ENCODE measurements at places on chromosomes 12 and 14.

DNA sequence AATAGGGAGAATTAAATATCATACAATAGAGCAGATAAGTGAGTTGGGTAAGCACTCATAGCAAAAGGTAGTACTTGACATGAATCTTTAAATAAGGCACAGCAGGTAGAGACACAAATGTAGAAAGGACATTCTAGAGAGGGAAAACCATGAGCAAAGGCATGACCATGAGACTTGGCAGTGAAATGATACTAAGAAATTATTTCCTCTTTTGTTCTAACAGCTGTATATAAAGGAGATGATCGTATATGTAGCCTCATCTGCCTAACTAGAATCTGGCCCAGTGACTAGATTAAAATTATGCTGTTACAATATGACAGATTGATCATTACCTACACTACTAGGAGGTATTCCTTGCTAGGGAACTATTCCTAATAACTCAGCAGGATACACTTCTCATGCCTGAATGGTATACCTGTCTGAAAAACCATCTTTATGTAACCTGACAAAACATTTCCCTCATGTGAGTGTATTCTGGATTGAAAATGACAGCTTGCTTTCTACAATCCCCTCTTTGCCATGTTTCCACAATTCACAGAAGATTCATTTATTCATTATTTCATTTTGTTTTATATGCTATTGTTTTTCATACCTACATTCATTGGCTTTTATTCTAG lies 725.7 kb downstream of the C12orf50 start:
- DNase-seq = no peak

- no peak for DNase-seq
Observed at GRCh38 chr12:114952573-114953271, 268.7 kb upstream of the TBX3 start.

DNA sequence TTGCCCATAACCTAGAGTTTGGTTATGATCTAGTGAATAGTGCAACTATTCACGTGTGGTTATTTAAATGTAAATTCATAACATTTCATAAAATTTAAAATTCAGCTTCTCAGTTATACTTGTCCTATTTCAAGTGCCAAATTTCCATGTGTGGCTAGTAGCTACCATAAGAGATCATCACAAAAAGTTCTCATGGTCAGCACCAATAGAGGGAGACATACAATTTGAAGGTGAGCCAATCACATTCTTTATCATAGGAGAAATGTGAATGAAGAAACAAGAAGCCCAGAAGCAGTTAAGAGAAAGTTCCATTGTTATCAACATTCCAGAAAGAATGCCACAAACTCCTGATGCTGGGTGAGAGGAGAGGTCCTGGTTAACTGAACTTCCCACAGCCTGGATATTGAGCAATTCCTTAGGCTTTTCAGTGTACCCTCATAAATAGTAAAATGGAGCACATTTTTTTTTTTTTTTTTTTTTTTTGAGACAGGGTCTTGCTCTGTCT lies 892.9 kb upstream of the USP15 start:
- no peak for DNase-seq

GRCh38 chr12:112116232-112117060 lies 7.9 kb upstream of the NAA25 start:
- DNase-seq = peak; percentile 67

GRCh38 chr12:104600790-104601739 lies 144.3 kb downstream of the CHST11 start:
- DNase-seq = no peak

- no peak for DNase-seq
Observed at GRCh38 chr14:71324767-71325272, 417.6 kb downstream of the PCNX1 start.

GRCh38 chr14:104794631-104794992 lies 936 bp downstream of the AKT1 start:
- DNase-seq = no peak

DNA sequence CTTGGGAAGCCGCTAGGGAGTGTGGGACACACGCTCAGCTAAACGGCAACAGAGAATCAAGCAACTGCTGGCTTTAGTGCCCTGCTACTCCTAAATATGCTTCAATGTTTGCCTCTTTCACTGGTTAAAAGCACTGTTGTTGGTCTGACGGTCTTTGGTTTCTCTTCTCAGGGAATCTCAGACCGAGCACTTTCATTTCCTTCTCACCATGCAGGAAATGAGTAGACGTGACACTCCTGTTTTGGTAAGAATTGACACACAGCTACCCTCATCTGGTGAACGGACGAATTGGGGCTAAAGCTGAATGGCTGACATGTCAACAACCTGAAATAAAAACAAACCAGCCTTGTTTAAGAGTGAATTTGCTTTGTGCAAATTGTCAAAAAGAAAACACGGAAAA lies 57.5 kb upstream of the PIWIL1 start:
- DNase-seq = no peak

GRCh38 chr14:90647473-90648005 lies 168.7 kb downstream of the TTC7B start:
- DNase-seq = no peak

DNA sequence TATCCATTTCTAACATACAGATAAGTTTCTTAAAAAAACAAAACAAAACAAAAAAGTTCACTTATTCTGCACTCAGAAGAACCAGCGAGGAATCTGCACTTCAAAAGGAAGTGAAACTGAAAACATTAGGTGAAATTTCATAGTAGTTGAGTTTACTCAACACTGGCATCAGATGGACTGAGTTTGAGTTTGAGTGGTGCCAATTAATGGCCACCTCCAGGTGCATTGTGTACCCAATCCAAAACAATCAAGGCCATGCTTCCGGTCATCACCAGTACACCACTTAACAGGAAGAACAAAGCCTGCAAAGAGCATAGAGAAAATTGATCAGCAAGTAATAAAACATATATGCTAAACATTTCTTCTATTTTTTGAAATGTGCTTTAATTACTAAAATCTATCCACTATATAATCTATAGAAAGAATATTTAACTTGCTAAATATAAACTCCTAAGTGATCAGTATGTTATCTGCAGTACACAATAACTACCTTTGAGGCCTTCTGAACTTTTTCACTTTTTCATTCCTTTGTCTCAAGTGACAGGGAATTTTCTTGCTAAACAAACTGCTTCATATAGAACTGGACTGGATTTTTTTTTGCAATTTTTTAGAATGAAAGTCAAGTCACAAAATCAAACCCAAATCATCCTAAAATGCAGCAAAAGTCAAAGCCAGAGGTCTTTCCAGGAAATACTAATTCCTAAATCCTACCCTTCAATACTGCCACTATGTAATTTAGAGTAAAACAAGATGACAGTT lies 11.5 kb downstream of the SLC38A2 start:
- DNase-seq = no peak

- no peak for DNase-seq
Observed at GRCh38 chr14:37550511-37550910, 44.5 kb downstream of the FOXA1 start.

- no peak for DNase-seq
Observed at GRCh38 chr12:91213-91612, 24.6 kb downstream of the IQSEC3 start.

DNA sequence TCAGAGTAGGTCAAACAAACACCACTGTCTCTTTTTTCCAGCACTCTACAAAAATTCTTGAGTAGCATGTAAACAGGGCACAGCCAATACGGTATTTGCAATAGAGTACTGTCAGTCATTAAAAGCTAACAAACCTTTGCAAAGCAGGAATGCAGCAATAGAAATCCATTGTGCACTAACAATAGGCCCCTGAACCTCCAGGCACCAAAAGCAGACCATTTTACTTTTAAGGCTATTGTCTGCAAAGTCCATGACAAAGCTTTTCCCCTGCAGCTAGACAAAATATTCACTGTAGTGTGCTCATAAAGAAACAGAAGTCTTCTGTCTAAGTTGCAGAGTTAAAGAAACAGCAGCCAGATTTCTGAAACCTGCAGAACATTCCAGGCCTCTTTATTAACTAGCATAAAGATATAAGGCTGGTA lies 191.9 kb downstream of the SOX5 start:
- peak; percentile 78 for DNase-seq

GRCh38 chr14:96508900-96509299 lies 6.7 kb downstream of the PAPOLA start:
- no peak for DNase-seq

DNA sequence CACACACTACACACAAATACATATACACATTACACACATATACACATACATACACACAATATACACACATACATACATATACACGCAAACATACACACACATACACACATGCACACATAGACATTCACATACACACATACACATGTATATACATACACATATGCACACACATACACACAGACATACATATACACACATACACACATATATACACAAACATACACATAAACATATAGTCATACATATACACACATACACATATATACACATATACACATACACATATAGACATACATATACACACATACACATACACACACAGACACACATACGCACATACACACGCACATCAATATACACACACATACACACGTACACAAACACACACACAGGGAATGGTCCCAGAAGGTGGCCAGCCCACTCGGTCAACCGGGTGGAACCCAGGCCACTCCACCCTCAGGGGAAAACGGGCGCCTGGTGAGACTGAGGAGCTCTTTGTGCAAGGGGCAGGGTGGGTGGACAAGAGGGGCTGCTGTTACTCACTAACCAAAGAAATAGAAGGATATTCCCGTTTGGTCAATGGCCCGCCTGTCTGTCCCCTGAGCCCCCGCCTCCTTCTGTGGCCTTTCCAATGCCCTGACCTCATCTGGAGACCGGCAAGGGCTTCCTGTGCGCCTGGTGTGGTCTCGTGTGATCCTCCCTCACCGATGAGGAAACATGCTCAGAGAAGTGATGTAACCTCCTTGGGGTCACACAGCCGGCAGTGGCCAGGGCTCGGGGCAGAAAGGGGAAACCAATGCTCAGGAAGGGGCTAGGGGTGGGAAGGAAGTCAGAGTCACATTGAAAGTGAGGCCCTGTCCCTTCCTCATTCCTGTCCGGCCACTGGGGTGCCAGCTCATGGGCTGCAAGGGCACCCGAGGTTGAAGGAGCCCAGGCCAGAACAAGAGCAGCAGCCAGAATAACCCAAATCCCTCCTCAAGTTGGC lies 5.3 kb downstream of the TRPV4 start:
- DNase-seq = no peak

DNA sequence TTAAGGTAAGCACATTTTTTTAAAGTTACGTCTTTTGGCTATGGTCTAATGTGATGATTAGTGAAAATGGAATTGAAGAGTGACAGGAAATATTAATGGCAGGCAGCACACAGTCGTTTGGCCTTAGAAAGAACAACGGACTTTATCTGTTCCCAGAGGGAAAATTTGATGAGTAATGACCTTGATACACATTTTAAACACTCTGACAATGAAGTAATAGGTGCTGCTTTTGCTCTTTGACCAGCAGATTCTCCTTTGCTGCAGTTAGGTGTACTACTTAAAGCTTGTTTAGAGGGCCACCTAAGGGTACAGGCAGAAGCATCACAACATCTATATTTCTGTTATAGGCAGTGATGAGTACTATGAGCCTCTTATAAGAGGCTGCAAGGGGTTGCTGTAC lies 27.1 kb upstream of the RNU6-8 start:
- no peak for DNase-seq

DNA sequence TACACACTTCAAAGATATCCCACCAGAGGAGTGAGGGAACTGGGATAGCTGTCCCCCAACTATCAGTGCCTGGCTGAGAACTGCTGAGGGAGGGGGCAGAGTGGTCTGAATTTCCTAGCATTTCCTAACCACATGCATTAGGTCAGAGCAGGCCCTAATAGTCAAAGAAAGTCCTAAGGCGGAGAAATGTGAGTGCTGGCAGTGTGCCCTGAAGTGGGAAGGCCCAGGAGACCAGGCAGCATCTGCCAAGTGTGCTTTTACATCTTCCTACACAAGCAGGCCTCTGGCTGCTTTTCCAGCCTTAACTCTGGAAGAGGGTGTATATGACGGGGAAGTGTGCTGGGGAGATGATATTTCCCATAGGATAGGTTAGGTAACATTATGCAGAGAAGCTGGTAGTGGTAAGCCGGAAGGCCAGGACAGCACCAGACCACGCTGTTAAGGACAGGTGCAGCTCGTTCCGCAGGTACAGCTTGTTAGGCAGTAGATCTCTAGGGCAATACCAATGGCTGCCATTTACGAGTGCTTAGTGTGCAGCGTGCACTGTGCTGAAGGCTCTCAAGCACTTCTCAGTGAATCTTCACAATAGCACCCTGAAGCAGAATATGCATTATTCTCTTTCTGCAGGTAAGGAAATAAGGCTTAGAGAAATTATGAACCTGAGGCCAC lies 9.1 kb upstream of the CCDC198 start:
- DNase-seq = no peak

- DNase-seq = no peak
Observed at GRCh38 chr14:99668307-99669295, 15.5 kb upstream of the CYP46A1 start.

DNA sequence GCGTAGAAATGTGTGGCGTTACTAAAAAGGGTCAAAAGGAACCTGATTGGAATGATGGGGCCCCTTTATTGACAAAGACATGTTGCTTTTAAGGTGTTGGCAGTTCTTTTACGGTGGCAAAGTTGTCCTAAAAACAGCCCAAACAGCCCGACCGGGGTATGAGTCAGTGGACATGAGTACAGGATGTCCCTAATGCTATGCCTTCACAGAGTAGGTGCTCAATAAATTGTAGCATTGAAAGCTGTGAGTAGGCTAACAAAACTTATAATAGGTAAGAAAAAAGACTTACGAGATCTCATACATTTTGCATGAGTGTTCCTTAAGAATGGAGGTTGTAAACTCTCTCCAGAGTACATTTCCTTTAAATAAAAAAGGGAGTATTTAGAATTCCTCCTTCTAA lies 2.6 kb downstream of the ELK3 start:
- no peak for DNase-seq

DNA sequence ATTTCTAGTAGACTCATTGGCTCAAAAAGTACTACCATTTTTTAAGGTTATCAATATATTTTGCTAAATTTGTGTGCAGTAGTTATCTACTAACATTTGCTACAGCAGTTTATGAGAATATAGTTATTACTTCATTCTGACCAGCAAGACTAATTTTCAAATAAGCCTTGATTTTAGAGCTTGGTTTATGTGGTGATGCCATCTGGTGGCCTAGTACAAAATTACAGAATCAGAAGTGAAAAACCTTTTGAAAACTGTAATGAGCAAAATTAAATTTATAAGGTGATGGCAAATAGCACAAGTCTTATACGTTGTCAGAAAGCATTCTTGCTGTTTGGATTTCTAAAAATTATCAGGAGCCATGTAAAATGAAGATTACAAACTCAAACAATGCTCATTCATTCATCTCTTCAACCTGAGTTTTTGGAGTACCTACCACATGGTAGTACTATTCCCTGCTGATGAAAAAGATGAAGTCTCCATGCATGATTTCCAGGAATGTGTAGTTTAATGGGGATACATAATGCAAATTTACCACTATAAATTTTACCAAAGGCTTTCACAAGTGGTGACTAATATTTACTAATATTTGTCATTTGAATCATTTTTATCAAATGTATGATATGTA lies 51.0 kb downstream of the MAGOHB start:
- peak; percentile 18 for DNase-seq

DNA sequence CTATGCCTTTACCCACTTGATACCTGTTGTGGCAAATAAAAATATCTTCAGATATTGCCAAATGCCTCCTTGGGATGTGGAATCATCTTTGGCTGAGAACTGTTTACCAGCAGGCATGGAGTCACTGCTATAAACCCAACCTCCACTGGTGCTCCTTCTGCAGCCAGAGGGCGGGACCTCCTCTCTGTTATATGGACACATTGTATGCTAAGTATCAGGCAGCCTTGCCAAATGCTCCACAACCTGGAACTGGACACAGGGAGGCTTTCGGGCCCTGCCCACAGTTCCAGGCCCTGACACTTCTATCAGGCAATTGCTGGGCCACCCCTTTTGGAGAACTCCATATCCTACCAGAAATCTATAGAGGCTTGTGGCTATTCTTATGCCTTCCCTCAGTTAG lies 201.0 kb downstream of the TMX1 start:
- no peak for DNase-seq

- peak; percentile 36 for DNase-seq
Observed at GRCh38 chr12:117671734-117672133, 297.1 kb downstream of the KSR2 start.
